Cerebellar cortex (tissue), 1 donor: ENCODE measurements at places on chromosomes 5 and 9.

DNA sequence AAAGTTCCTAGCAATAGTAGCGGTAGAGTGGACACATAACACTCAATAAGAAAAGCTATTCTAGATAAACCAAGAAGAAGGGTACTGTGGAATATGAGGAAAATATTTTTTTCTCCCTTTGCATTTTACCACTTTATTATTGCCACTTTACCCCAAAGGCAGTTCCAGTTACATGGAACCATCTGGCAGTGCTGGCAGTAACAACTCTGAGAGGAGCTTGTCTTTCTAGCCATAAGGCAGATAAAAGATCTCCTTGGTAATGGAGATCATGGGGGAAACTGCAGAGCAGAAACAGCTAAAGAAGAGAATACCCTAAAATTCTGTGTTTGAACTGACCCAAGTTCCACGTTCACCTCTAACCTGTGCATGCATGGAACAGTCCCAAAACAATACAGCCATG is 38.5 kb downstream of the UBTD2 start:
- peak; percentile 85 for DNase-seq

- DNase-seq = no peak
Observed at GRCh38 chr5:19904766-19905165, 83.2 kb downstream of the CDH18 start.

GRCh38 chr5:89694026-89694550 is 715.5 kb downstream of the CETN3 start:
- DNase-seq = no peak

- no peak for DNase-seq
Observed at GRCh38 chr5:33978306-33978705, 6.2 kb downstream of the SLC45A2 start.

DNA sequence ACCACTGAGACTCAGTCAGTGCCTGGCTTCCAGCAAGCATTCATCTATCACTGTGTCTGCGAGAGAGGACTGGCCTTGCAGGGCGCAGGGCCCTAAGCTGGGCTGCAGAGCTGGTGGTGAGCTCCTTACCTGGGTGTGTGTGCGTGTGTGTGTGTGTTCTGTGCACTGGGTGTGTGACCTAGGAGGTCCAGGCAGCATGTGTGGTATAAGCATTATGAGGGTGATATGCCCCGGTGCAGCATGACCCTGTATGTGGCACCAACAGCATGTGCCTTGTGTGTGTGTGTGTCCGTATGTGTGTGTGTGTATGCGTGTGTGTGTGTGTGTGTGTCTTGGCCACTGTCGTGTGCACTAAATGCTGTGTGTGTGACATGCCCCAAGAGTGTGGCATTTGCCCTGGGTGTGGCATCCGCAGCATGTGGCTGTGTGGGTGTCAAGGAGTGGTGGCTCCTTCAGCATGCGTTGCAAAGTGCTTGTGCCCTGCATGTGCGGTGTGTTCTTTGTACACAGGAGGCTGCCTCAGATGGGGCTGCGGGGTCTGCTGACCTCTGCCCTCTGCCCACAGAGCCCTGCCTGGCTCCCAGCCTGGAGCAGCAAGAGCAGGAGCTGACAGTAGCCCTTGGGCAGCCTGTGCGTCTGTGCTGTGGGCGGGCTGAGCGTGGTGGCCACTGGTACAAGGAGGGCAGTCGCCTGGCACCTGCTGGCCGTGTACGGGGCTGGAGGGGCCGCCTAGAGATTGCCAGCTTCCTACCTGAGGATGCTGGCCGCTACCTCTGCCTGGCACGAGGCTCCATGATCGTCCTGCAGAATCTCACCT is 3.3 kb downstream of the FGFR4 start:
- no peak for DNase-seq

- DNase-seq = no peak
Observed at GRCh38 chr5:57445705-57446037, 36.9 kb downstream of the ACTBL2 start.

GRCh38 chr9:130766021-130766926 is 68.8 kb upstream of the ABL1 start:
- DNase-seq = no peak

GRCh38 chr5:157342822-157343402 is 77.0 kb downstream of the CYFIP2 start:
- DNase-seq = peak; percentile 10

DNA sequence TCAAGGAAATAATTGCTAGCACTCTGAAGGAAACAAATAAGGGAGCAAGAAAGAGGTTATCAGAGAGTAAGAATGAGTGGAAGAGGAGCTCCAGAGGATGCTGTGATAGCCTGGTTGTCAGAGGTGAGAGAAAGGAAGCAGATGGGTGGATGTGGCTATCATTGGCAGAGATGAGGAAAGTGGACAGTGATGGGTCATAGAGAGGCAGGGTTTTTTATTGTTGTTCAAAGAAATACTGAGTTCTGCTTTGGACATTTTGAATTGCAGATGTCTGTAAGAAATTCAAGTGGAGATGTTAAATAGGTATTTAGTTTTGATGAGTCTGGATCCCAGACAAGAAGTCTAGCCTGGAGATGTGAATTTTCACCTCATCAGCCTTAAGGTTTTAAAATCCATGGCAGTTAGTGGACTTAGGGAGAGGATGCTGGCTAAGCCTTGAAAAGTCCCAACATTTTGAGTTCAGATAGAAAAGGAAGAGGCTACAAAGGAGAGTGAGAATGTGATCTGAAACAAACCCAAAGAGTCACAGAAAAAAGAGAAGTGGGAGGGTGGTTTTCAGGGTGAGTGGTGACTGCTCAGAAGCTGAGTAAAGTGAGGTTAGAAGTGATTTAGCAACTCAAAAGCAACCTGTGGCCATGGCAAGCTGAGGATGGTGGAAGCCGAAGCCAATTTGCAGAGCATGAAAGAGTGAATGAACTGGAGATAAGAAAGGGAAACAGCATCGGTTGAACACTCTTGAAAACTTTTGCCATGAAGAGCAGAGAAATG is 50.4 kb downstream of the PPIC start:
- DNase-seq = no peak
